Progenitor cell of endocrine pancreas (in vitro differentiated cells): ENCODE measurements at places on chromosomes 4 and X. TPM values are rescaled to one million over a fixed set of nuclear protein-coding genes. Genes with fewer than 3 reads are reported as not detected.

- peaks cover 3% of the 10 kb centered on the region for H3K27me3 ChIP-seq
- H3K36me3 ChIP-seq, result no peaks in the 10 kb centered on the region
- DNase-seq, result no peak
- no peaks in the 10 kb centered on the region for H3K4me1 ChIP-seq
These were observed 12.1 kb upstream of the CC2D2A start for GRCh38 chr4:15457406-15458201.

- H3K27me3 ChIP-seq, result no peaks in the 10 kb centered on the region
- DNase-seq, result no peak
- H3K4me1 ChIP-seq, result peaks cover 11% of the 10 kb centered on the region
- no peak overlapping the region for H3K27ac ChIP-seq
These were observed 252.9 kb upstream of the SMIM31 start for GRCh38 chr4:164501074-164501473.

- H3K4me1 ChIP-seq, result no peaks in the 10 kb centered on the region
- no peak overlapping the region for H3K27ac ChIP-seq
- no peak for DNase-seq
- H3K36me3 ChIP-seq, result no peaks in the 10 kb centered on the region
These were observed 135.4 kb upstream of the GNPDA2 start for GRCh38 chr4:44861756-44862155.

DNA sequence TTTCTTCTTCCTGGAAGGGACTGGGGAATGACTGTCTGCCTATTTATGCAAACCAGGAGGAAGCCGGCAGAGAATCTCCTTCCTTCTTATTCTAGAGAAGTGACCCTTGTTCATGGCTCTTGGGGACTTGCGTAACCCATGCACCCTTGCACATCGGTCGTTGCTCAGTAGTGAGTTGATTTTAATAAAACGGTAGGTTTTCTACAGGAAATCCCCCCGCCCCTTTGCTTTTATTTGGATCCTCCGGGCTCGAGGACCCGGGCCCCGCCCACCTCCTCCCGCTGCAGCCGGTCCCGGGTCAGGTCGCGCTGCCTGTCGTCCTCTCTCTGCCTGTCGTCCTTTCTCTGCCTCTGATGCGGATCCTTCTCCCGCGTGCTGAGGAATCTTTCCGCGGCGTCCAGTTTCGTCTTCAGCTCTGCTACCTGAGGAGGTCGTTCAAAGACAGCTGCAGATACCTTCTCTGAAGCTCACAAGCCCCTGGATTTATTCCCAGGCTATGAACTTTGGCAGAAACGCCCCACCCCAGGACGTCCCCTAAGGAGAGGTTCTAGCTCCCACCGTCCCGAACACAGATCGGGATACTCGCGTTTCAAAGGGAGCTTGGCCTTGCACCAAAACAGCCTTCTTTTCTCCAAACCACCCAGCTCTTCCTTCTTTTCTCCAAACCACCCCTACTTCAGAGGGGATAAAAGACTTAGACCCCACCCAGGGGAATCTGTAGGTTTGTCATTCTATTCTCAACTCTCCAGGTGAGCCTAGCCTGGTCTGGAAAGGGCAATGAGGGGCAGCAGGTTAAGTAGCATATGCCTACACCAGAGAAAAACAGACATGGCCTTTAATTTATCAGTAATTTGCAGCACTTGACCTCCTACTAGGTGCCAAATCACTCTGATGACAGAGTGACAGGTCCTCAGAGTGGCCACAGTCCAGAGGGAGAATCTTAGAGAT is 7.0 kb downstream of the TNIP3 start:
- H3K4me3 ChIP-seq, result peak overlapping the region; percentile 79
- peaks cover 33% of the 10 kb centered on the region for H3K27me3 ChIP-seq
- H3K36me3 ChIP-seq, result no peaks in the 10 kb centered on the region

GRCh38 chrX:22922961-22923360 is 76.8 kb upstream of the DDX53 start:
- no peak for DNase-seq
- H3K36me3 ChIP-seq, result no peaks in the 10 kb centered on the region
- no peak overlapping the region for H3K4me3 ChIP-seq
- H3K27me3 ChIP-seq, result no peaks in the 10 kb centered on the region
- no peak overlapping the region for H3K27ac ChIP-seq

GRCh38 chr4:10063544-10064300 is 42.4 kb upstream of the SLC2A9 start:
- no peaks in the 10 kb centered on the region for H3K36me3 ChIP-seq
- no peak overlapping the region for H3K4me3 ChIP-seq
- no peak for DNase-seq
- H3K27me3 ChIP-seq, result no peaks in the 10 kb centered on the region
- peaks cover 2% of the 10 kb centered on the region for H3K4me1 ChIP-seq

DNA sequence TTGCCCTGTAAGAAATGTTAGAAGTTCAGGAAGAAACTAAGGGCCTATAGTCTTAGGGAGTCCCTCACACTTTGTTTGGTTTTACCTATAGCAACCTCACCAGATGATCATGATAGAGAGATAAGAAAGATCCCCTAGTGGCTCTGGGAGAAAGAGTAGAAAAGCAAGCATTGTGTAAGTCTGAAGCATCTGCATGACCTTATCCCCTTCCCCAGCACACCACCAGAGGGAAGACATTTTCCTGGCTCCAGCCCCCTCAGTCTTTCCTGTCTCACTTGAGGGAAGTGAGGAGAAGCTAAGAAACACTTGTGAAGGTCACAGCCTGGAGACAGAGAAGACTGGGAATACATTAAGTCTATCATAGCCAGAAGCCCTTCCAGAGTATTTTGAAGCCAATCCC is 154.0 kb downstream of the EVC2 start:
- peaks cover 55% of the 10 kb centered on the region for H3K36me3 ChIP-seq
- H3K27ac ChIP-seq, result no peak overlapping the region
- no peaks in the 10 kb centered on the region for H3K27me3 ChIP-seq

MGAT4D gene
- not detected in 2 replicates for total RNA-seq

DNA sequence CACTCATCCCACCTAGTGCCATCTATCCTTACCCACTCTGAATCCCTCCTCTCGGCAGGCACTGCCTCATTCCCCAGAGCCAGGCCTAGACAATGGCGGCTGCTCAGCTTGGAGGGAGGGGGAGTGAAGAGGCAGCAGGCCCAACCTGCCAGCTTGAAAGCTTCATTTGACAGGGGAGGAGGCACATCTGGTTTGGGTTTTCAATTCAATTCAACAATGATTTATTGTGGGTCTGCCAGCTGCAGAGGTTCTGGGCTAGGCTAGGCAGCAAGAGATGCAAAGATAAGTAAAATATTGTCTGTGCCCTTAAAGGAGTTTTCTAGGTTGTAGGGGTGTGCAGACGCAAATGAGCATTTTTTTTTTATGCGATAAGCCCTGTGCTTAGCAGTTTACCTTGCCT is 58.5 kb downstream of the RTL9 start:
- no peak overlapping the region for H3K4me3 ChIP-seq
- no peak overlapping the region for H3K27ac ChIP-seq
- no peaks in the 10 kb centered on the region for H3K27me3 ChIP-seq
- no peak for DNase-seq
- H3K36me3 ChIP-seq, result no peaks in the 10 kb centered on the region
- H3K4me1 ChIP-seq, result peaks cover 30% of the 10 kb centered on the region

CSN1S1 gene
- total RNA-seq, result not detected in 2 replicates

GRPEL1 gene
- total RNA-seq, result 18.2 and 18.4 TPM in 2 replicates

GPR50 gene
- total RNA-seq, result 0.29 and 0.64 TPM in 2 replicates

DNA sequence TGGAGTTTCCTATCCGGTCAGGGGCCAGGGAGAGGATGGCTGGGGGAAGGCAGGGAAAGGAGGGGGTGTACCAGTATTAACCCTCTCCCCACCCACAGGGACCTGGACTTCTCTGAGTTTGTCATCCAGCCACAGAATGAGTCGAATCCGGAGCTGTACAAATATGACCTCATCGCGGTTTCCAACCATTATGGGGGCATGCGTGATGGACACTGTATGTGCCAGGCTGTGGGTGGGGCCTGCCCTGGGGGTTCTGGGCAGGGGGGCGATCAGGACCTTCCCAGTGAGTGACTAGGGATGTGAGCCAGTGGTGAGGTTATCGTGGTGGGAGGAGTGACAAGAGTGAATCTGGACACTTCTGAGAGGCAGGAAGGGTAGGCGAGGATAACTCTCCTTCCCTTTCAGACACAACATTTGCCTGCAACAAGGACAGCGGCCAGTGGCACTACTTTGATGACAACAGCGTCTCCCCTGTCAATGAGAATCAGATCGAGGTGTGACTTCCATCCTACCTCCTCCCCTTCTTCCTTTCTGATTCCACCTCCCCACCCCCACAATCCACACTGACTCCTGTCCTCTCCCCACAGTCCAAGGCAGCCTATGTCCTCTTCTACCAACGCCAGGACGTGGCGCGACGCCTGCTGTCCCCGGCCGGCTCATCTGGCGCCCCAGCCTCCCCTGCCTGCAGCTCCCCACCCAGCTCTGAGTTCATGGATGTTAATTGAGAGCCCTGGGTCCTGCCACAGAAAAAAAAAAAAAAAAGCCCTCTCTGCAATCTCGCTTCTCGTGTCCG is 14.6 kb downstream of the USP11 start:
- H3K4me3 ChIP-seq, result no peak overlapping the region
- H3K27ac ChIP-seq, result peak overlapping the region; percentile 33
- no peak for DNase-seq
- peaks cover 37% of the 10 kb centered on the region for H3K36me3 ChIP-seq
- H3K4me1 ChIP-seq, result peaks cover 2% of the 10 kb centered on the region
- no peaks in the 10 kb centered on the region for H3K27me3 ChIP-seq
